Right lobe of liver (tissue), 6 donors: ENCODE measurements at places on chromosomes 1 and 21.
A peak's percentile ranks its signal among the peaks of the same experiment; 100 is the strongest.

GRCh38 chr1:147628441-147628840 is 41.9 kb downstream of the ACP6 start:
- no peak for DNase-seq

- no peak for DNase-seq
These were observed 402.1 kb upstream of the B3GALT2 start for GRCh38 chr1:193588311-193589082.

DNA sequence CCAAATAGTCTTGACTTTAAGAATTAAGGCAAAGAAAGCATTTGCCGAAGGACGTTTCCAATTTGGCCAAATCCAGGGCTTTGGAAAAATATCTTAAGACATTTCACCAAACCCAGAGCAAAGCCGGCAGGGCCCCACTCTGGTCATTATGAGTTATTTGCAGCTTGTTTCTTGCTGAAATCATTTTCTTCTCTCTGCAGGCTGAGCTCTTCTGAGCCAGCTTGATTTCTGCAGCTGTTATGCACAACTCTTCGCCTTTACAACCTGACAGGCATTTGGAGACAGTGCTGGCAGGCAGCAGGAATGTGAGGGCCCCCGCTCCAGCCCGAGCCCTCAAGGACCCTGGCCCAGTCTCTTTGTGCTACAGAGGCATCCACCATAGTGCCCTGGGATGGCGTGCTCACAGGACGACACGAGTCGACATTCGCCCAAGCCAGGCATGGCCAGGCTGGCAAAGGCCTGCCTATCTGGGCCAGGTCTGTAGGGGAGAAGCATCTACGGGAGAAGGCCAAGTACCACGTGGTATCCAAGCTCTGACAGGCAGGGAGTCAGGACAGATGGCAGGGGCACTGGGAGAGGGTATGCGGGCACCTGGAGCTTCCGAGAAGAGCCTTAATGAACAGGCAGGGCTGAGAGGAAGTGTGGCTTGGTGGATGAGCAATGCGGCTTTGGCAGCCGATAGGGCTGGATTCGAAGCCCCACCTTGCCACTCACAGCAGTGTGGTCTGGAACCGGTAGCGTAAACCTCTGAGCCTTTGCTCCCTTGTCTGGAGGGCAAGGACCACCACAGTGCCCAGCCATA is 32.3 kb downstream of the SYF2 start:
- DNase-seq, result no peak

DNA sequence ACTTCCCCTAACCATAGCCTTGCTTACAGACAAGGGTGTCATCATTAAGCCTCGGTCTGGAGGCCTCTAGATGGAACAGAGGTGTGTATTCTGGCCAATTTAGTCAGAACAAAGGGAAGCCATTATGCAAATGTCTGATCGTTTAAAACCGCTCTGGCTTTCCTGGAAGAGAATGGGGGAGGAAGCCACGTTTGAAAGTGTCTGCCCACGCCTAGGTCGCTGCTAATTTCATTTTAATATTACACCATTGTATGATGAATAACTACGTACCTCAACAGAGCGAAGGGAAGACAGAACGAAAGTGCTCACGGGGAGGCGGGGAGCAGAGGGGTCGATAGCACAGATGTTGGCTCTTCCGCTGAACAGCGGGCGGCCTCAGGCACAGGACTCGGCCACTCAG is 41.1 kb upstream of the CSF3R start:
- DNase-seq, result no peak

DNA sequence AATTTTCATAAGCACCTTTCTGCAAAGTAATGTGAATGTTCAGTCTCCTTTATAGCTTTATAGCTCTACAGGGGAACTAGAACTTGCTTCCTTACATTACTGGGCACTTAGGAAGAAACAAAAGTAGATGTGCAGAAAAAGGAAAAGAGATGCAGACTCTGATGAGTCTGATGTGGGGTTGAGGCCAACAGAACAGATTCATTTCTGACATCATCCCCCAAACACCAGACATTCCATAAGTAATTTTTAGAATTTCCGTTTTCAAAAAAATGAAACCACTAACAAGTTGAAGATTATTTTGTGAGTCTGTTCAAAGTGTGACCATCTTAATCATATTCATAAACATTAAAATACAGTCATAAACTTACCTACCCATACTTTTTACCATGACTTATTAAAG is 96.0 kb downstream of the NRIP1 start:
- no peak for DNase-seq

GRCh38 chr21:32653326-32653901 is 41.2 kb upstream of the CFAP298 start:
- DNase-seq, result no peak

DNA sequence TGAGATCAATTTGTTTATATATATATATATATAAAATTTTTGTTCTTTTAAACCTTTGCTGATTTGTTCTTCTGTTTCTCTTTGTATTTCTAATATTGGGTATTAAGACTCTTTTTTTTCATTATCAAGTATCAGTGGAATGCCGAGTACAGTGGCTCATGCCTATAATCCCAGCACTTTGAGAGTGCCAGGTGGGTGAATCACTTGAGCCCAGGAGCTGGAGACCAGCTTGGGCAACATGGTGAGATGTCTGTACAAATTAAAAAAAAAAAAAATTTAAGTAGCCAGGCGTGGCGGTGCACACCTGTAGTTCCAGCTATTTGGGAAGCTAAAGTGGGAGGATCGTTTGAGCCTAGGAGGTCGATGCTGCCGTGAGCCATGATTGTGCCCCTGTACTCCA is 67.1 kb downstream of the MAST2 start:
- DNase-seq, result no peak

DNA sequence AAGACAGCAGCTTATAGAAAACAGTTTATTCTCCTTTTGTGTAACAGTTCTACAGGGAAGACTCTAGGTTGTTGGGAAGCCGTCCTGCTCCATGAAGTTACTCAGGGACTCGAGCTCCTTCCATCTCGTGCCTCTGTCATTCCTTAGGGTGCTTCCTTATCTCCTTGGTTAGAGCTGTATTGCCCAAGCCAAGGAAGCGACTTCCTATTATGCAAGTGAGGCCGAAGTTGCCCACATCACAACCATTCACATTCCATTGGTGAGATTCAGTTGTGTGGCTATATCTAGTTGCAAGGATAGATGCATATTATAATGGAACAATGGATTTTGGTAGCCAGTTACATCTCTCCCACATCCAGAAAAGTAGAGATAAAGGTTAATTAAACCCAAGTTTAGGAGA is 9.0 kb downstream of the GSTM5 start:
- no peak for DNase-seq

GRCh38 chr1:115134850-115135480 is 45.7 kb upstream of the TSPAN2 start:
- no peak for DNase-seq

GRCh38 chr1:235057385-235058306 is 71.0 kb downstream of the TOMM20 start:
- DNase-seq, result no peak

- DNase-seq, result no peak
These were observed 179.3 kb upstream of the ZNF644 start for GRCh38 chr1:91201176-91201575.

GRCh38 chr21:46115441-46116188 is 17.7 kb downstream of the COL6A2 start:
- peak; percentile 10 for DNase-seq

DNA sequence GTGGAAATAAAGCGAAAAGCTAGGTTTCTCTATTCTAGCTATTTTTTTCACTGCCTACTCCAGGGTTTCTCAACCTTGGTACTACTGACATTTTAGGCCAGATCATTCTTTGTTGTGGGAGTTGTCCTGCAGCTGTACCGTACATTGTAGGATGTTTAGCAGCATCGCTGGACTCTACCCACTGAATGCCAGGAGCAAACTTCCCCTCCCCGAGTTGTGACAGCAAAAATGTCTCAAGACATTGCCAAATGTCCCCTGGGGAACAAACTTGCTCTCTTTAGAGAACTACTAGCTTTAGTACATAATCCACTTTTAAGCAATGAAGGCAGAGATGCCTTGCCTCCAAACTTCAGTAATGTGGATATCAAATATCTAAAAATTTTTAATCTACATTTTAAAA is 122.8 kb downstream of the PLPPR5 start:
- no peak for DNase-seq

GRCh38 chr1:235027076-235027861 is 101.4 kb downstream of the TOMM20 start:
- DNase-seq, result no peak

DNA sequence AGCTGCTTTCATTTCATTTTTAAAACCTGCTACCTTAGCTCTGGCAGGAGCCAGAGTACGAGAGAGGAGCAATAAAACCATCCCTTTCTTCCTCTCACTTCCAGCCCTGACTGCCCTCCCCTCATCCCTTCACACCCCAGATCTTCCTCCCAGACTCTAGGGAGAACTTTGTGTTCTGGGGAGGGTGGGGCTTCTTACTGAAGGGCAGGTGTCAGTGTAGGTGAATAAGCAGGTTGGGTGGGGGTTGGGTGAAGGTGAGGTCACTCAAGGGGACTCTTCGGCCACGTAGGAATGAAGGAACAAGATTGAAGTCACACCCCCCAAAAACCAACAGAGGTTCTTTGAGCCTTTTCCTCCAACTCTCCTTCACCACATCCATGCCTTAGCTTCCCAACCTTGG is 88.9 kb downstream of the CD58 start:
- no peak for DNase-seq

DNA sequence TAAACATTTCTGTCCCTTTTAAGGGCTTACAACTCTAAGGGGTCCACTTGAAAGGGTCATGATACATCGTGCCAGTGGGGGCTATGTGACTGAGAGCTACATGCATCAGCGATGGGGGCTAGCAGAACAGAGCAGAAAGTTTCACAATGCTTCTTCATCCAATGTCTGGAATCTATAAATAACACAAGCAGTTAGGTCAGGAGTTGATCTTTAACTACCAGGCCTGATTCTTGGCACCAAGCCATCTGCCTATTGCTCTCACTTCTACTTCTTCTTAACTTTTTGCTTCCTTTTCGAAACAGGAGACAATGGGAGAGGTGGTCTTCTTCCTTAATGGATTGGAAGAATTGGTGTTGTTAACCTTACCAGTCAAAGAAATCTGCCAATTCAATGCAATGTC is 410.0 kb downstream of the TGFB2 start:
- DNase-seq, result no peak

DNA sequence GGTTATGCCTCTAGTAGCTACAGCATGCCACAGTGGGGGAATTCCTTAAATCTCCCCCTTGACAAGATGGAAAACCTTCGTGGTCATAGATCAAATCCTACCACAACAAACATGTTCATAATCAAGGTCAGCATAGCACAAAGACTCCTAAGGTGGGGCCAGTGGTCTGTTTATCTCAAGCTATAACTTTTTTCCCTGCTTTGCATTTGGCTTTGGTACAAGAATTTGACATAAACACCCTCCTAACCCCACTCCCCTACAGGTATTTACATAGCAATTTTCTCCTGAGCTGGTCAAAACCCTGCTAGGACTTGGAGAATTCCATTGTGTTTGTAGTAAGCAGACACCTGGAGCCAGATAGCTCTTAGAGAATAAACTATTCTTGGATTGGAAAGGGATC is 58.5 kb downstream of the HIVEP3 start:
- DNase-seq, result no peak

DNA sequence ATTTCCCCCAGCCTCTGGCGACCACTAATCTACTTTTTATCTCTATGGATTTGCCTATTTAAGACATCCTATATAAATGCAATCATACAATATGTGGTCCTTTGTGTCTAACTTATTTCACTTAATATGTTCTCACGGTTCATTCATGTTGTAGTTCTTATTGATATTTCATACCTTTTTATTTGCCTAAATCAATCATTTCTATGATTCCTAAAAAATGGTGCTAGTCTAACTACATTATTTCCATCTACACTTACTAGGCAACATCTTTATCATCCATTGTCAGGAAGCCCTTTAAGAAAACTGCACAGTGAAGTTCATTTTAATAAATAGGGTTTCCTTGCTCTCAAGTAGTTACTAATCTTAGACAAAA is 380 bp upstream of the FBXO28 start:
- no peak for DNase-seq

- no peak for DNase-seq
These were observed 14.3 kb downstream of the KANK4 start for GRCh38 chr1:62304975-62305374.

GRCh38 chr21:31937303-31937702 is 64.5 kb downstream of the HUNK start:
- no peak for DNase-seq

- DNase-seq, result peak; percentile 93
These were observed 139.9 kb downstream of the DHRS3 start for GRCh38 chr1:12477936-12478611.

DNA sequence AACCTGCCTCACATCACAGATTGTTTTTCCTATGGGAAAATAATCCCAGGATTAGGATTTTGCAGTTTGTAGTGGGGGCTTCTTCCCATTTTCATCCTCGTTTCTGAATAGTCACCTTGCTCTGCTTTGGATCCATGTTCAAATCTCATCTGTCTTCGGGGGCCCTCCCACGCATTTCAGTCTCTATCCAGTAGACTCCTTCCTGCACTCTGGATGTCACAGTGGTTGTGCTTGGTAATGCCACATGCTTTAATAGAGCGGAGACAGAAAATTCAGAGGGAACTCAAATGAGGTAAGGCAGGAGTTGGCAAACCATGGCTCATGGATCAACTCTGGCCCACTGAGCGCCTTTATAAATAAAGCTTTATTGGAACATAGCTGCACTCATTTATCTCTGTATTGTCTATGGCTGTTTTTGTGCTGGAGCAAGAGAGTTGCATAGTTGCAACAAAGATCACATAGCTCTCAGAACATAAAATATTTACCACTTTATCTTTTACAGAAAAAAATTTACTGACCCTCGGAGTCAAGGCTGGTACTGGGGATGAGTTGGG is 101.0 kb downstream of the SPATA46 start:
- DNase-seq, result no peak
